Naive thymus-derived CD8-positive, alpha-beta T cell (primary cell): ENCODE measurements at places on chromosomes 11 and 22.
A peak's percentile ranks its signal among the peaks of the same experiment; 100 is the strongest.

- DNase-seq = no peak
Observed at GRCh38 chr11:68282141-68282860, 10.5 kb upstream of the C11orf24 start.

DNA sequence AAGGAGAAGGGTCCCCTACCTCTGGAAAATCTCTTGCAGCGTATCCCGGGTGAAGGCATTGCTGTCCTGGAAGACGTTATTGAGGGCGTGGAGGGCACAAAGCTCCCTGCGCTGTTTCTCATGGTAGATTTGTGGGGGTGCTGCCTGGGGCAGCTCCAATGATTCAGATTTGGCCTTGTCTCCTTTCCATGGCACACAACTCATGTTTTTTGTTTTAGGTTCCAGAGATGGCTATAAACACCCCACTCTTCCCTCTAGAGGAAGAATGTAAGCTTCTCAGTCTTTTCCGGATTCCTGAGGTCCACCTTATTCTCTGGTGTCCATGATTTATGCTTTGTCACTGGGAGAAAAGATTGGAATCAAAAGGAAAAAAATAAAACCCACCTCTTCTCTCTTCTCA lies 959 bp downstream of the JOSD1 start:
- peak; percentile 29 for DNase-seq

DNA sequence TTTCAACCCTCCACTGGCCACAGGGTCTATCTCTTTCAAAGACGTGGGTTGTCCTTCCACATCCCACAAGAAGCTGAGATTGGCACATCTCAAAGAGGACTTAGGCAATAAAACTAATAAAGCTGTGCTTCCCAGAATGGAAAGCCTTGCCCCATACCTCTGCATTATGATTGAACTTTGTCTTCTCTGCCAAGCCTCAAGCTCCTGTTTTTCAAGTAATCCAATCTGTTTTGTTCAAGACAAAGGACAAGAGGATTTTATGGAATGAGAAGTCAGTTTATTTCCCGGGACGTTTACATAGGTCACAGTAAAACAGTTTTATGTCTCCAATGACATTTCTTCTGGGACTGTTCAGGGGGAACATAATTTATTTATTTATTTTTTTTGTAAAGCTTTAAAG lies 108.4 kb downstream of the GALNT18 start:
- no peak for DNase-seq

GRCh38 chr22:47066616-47066905 lies 304.1 kb downstream of the TBC1D22A start:
- DNase-seq = no peak

DNA sequence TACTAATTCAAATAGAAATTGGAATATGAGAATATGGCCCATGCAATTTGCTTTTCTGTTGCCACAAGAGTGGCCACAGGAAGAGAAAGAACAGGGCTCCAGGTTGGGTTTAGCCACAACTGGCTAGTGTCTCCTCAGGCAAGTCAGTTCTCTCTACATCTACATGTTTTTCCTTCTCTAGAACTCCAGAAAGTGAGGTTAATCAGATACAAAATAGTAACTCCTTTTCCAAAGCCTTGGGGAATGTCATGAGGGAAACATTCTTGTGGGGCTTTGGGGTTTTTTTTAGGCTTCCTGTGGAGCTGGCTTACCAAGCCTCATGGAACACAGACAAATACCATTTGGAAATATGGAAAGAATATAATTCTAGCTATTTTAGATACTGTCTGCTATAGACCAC lies 161.6 kb downstream of the NAV2 start:
- no peak for DNase-seq

- no peak for DNase-seq
Observed at GRCh38 chr11:71551711-71552110, 3.5 kb downstream of the KRTAP5-9 start.

DNA sequence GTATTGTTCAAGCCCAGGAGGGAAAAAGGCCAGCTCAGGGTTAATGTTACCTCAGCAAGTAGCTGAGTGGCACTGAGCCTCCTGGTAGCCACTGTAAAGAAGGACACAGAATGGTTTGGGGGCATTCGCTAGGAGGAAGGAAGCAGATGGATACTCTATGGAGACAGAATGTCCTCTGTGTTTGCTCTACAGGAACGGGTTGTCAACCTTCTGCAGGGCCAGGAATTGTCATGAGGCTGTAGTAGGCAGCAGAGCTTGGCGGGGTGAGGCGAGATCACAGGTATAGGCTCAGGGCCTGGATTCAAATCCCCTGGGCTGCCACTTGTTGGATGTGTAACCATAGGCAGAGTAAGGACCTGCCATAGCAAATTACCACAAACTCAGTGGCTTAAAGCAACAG lies 3.0 kb upstream of the LRRC75B start:
- no peak for DNase-seq

- DNase-seq = no peak
Observed at GRCh38 chr11:63682066-63683021, 1.0 kb downstream of the RTN3 start.

GRCh38 chr22:32389685-32390084 lies 22.4 kb downstream of the RTCB start:
- no peak for DNase-seq

DNA sequence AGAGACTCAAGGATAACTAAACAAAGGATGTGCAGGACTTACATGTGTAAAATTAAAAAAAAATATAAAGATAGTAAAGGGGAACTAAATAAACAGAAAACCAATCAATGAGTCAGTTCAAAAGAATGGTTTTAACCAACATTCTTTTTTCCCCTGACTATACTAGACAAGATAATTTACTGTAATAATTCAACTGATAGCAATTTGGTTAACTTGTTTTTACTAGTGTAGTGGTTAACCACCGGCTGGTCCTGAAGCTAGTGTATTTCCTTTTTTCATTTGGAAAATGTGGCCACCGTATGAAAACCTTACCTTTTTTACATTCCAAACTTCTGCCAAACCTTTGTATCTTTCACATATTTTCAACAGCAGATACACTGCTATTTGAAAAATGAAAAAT lies 123.1 kb downstream of the ARHGAP42 start:
- no peak for DNase-seq

GRCh38 chr11:120431633-120432032 lies 79.9 kb upstream of the GRIK4 start:
- no peak for DNase-seq

- DNase-seq = no peak
Observed at GRCh38 chr11:877565-877964, 33.0 kb downstream of the CHID1 start.

DNA sequence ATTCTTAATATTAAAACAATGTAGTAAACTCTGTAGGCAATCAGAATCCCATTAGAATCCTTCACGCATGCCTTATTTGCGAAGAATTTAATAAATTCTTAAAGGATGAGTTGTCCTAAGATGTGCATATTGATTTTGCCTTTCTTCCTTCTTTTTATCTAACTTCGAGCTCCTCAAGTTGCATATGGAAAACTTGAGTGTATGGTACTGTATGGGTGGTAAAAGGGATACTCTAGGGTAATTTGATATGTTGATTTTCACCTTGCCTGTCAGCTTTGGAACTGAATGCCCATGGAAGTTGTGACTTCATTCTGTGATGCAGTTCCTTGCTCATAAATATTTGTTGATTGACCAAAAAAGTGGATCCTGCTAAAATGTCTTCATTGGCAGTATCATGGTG lies 193.8 kb downstream of the DDX10 start:
- DNase-seq = no peak

DNA sequence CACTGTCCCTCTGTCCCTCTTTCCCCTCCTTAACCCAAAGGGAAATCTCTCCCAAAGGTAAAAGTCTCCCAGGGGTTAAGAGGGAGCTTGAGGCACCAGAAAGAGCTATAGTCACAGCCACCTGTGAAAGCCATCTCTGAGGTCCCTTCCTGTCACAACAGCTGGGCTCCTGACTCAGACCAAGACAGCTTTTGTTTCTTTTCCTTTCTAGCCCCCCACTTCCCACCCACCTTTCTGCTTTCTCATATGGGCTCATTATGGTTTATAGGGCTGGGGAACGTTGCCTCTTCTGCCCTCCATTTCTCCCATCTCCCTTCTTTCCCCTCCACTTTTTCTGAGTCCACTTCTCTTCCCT lies 19.1 kb downstream of the MIF start:
- DNase-seq = no peak

GRCh38 chr11:119319136-119319699 lies 2.3 kb upstream of the MCAM start:
- no peak for DNase-seq

GRCh38 chr22:27213294-27213693 lies 555.9 kb downstream of the MIAT start:
- no peak for DNase-seq

- DNase-seq = no peak
Observed at GRCh38 chr11:60447846-60448245, 7.8 kb upstream of the MS4A1 start.

- no peak for DNase-seq
Observed at GRCh38 chr11:17687946-17688670, 31.3 kb upstream of the MYOD1 start.

GRCh38 chr11:64619811-64620380 lies 28.9 kb downstream of the SLC22A12 start:
- DNase-seq = no peak

- DNase-seq = no peak
Observed at GRCh38 chr11:69393865-69394233, 87.6 kb upstream of the LINC01488 start.

DNA sequence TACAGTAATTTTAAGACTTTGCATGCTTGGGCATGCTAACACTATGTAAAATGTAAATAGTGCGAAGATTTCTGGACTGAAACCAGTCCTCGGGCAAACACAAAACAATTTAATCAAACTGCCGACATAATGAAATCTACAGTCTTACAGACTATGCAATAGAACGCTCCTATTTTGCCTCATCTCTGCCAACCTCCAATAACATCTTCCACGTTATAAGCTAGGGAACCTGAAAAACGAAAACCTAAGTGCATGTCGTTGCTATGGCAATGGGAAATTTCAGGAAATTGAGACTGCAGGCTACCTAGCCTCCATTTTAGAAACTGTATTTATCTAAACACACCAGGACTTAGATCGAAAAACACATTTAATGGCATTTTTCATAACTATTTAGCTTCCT lies 1.1 kb downstream of the CSTF3 start:
- DNase-seq = no peak

- no peak for DNase-seq
Observed at GRCh38 chr22:19630614-19631013, 83.7 kb upstream of the SEPTIN5 start.

- DNase-seq = no peak
Observed at GRCh38 chr22:41540006-41540315, 4.3 kb downstream of the POLR3H start.

GRCh38 chr11:70263363-70263762 lies 7.1 kb upstream of the PPFIA1 start:
- no peak for DNase-seq

DNA sequence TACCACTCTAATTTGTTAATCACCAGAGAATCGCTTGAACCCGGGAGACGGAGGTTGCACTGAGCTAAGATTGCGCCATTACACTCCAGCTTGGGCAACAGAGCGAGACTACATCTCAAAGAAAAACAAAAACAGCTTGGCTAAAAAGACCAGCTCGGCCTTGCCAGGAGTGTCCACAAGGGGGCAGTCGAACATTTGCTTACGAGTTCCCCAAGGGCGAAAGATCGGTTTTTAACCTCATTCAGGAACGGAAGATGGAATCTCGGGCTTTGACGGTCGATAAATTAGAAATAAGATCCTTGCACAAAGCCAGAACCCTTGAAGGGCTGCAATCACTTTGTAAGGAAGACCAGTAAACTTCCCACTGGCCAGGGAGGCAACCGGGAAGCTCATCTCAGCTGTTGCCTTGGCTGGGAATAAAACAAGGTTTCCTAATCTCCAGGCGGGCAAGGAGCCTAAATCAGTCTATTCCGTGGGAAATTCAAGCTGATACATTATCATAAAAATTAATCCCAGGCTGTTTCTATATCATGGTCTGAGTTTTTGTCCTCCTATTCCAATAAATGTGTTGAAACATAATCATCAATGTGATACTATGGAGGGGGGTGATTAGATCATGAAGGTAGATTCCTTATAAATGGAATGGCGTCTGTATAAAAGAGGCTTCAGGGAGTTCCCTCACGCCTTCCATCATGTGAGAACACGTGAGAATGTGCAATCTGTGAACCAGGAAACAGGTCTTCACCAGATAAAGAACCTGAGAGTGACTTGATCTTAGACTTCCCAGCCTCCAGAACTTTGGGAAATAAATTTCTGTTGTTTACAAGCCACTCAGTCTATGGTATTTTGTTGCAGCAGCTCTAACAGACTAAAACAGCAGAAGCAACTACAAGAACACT lies 14.9 kb upstream of the SLC29A2 start:
- peak; percentile 77 for DNase-seq

- peak; percentile 81 for DNase-seq
Observed at GRCh38 chr11:46295312-46296058, 18.0 kb downstream of the CREB3L1 start.

DNA sequence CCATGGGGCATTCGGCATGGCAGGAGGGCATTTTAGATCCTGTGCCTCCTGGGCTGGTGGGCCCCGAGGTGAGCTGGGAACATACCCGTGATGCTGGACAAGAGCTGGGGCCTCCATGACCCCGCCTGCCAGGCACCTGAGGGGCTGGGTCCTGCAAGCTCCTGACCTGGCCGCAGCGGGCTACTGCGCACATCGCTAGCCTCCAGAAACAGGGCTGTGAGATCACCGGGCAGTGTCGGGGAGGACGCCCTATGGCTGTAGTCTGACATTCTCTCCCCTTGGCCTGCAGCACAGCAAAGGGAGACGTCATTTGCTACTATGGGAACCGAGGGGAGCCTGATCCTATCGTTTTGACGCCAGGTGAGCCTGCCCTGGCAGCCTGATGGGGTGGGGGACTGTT lies 24.4 kb upstream of the DGCR8 start:
- DNase-seq = no peak

DNA sequence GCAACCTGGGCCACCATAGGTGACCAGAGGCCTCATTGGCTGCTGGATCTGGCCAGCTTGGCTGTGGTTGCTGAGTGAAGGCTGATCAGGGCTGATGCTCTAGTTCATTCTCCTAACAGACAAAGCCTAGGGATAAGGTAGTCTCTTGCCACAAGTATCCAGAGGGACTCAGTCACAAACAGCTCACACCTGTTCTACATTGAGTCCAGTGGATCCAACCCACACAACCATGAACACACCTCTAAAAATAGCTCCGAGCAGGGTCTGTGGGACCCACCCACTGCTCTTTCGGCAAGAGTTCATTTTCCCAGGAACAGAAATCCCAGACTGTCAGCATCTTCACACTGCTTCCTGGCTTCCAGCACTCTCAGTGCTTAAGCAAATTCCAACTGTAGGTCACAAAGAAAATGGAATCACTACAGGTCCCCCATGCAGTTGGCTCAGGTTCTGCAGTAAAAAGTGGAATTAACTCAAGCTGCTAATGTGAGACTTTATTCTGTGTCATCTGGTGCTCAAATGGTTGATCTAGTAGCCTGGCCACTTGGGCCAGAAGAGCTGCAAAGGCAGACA lies 67.3 kb downstream of the PPFIBP2 start:
- no peak for DNase-seq

GRCh38 chr11:78809931-78810541 lies 235.4 kb upstream of the NARS2 start:
- no peak for DNase-seq

- no peak for DNase-seq
Observed at GRCh38 chr11:38448284-38448683, 1850.2 kb upstream of the RAG2 start.

GRCh38 chr22:29753808-29754657 lies 12.8 kb downstream of the ZMAT5 start:
- no peak for DNase-seq
